Right ventricle myocardium superior (tissue), 1 donor: ENCODE measurements at places on chromosomes 11 and 22. TPM values are rescaled to one million over a fixed set of nuclear protein-coding genes. Genes with fewer than 3 reads are reported as not detected.

GRCh38 chr11:67082071-67082791 is 25.6 kb downstream of the RHOD start:
- DNase-seq: peak; percentile 45

DNA sequence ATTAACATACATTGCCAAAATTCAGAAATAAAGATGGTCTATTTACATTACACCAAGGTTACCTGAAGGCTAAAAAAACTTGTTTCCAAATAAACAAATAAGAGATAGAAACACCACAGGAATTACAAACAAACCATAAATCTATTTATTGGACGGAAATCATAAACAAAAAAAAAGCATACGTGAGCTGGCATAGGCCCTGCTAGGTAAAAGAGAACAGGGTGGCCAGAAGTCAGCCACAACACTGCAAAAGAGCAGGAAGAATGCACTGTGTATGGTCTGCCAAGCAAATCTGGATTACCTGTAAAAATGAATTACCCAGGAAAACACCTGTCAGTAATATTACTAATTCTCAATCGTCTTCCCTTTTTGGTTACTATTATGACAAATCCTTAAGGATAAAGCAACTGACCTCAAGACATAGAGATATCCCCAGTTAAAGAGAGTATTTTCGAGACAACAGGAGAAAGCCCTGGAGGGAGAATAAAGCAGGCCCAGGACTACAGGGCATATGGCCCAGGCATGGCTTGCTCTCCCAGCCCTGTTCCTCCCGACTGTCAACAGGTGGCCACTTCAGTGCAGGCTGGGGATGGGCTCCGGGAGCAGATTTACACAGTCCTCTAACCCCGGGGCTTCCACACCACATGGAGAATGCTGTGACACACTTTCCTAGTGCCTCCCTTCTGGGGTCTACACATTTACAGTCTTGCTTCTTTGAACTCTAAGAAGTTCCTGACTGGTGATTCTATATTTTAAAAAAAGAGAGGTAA is 18.0 kb downstream of the PPP2R1B start:
- DNase-seq: no peak

- DNase-seq: no peak
These were observed 532.2 kb upstream of the CCDC90B start for GRCh38 chr11:83818349-83818748.

DNA sequence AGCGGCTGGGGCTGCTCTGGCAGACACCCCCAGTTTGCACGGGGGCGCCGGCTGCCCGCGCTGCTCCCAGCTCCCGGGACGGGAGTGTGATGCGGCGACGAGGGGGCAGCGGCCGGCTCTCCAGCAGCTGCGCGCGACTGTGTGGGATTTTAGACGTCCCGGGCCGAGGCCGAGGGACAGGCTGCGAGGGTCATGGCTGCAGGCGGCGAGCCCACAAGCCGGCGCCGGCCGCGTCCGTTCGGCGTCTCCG is 159 bp downstream of the FZD4 start:
- DNase-seq: no peak

DNA sequence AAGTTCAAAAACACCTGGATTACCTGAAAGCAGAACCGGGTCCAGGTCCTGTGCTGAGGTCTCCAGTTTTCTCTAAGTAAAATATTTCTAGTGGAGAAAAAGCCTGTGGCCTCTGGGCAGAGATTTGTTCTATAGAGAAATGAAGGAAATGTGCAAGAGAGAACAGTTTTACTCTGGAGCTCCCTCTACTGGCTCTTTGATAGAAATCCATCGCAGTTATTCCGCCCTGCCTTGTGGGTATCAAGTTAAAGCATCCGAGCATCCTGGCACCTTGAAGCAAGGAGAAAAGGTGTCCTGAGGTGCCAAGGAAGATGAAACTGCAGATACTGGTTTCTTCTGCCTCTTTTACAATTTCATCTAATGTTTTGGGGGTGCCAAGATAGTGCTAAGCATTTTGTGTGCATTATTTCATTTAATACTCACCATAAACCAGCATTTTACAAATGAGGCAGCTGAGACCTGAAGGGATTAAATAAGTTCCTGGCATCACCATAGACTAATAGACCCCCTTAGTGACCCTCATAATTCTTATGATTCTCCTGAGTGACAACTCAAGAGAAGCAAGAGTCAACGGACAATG is 113.1 kb upstream of the HSD17B12 start:
- no peak for DNase-seq

GRCh38 chr22:37139762-37140161 is 10.0 kb downstream of the IL2RB start:
- no peak for DNase-seq

DNA sequence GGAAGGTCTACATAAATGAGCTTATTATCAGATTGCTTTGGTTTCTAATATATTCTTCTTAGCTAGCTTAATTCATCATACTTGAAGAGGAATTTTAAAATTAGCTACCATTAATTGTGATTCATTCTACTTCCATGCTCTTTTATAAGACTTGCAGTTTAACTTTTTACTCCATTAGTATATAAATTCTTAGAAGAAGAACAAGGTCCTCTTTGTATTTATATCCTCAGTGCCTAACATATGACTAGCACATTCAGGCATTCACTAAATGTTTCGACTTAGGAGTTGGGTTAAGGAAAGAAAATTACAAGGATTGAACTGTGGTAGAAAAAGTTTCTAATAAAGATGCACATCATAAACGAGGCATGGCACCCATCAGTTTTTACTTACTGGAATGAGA is 1135.5 kb downstream of the JRKL start:
- no peak for DNase-seq

GRCh38 chr11:32056438-32056837 is 34.4 kb upstream of the RCN1 start:
- DNase-seq: no peak

GRCh38 chr11:13038366-13038765 is 29.2 kb downstream of the RASSF10 start:
- no peak for DNase-seq

GRCh38 chr11:72737336-72737735 is 14.9 kb downstream of the ARAP1 start:
- DNase-seq: no peak

- DNase-seq: no peak
These were observed 41.7 kb upstream of the BLID start for GRCh38 chr11:122157653-122158161.

GRCh38 chr11:122375687-122376399 is 259.8 kb upstream of the BLID start:
- no peak for DNase-seq

GRCh38 chr11:2541881-2542361 is 97.1 kb downstream of the KCNQ1 start:
- DNase-seq: peak; percentile 21

- no peak for DNase-seq
These were observed 5.7 kb upstream of the PRDM10 start for GRCh38 chr11:130008326-130008725.

DNA sequence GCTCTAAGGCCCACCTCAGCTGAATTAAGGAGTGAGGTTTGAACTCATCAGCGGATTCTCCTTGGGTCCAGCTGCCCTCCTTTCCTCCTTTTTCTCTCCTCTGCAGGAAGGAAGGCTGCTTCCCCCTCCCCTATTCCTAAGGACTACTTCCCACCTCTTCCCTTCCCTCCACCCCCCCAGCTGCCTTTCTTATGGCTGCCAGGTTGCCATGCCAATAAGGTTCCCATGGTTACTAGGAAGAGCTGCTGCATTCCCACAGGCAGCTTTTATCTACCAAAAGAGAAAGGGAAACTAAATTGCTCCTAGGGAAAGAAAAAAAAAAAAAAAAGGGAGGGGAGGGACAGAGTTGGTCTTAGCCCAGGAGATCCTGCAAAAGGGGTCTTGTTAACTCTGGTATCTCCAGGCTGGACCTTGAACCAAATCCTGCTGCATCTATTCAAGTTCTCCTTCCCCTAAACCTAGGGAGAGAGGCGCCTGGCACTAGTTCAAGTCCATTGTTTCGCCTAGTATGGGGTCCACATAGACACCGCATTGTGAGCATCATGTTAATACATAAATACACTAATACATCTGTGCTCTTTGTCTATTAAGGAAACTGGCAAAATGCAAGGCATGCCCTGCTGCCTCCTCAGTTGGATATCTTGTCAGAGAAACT is 21.2 kb upstream of the FEZ1 start:
- DNase-seq: no peak

- no peak for DNase-seq
These were observed 14.9 kb downstream of the MMP20 start for GRCh38 chr11:102610200-102610599.

DNA sequence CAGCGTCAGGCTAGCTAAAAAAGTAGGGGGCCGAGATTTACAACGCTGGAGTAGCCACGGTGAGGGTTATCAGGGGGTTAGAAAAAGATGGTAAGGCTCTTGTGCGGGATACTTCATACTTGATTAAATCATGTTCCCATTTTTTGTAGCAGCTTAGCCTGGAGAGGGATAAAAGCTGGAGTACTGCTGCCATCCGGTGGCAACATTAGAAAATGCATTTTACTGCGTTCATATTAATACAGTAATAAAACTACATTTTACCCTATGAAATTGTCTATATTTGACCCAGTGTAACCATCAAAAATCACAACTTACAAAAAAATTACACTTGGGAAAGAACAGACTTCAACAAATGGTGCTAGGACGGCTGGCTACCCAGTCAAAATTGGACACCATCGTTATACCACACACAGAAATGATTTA is 17.3 kb downstream of the RPUSD4 start:
- no peak for DNase-seq

DNA sequence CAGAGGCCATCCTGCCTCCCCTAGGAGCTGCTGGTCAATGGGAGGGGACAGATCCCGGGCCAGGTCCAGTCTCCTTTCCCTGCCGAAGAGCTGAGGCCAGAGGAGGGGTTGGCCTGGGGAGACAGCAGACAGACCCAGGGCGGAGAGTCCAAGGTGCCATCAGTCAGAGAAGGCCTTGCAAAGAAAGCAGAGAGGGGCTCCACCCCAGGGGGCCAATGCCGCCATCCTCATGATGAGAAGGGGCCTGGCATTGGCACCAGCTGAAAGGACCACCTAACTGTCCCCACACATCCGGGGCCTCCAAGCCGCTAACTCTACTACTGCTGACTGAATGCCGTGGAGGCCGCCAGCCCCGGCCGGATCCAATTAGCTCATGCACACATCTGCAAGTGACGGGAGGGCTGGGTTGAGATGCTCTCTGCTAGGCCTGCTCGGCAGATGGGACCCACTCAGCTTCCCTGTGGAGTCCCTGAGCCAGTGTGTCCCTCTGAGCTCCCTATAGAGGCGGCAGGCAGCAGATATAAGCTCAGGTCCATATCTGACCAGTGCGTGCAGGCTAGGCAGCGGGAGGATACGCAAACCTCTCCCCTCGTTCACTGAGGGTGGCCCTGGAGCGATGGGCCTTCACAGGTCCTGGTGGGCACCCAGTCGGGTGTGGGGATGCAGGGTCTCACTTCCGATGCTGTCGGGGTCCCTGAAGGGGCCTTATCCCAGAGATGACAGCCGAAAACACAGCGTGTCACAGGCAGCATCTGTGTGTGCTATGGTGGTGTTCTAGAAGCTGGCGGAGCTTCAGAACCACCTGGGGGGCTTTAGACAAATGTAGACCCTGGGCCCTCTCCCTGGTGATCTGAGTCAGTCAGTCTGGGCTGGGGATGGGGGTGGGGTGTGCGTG is 183.9 kb downstream of the CTTN start:
- no peak for DNase-seq

DNA sequence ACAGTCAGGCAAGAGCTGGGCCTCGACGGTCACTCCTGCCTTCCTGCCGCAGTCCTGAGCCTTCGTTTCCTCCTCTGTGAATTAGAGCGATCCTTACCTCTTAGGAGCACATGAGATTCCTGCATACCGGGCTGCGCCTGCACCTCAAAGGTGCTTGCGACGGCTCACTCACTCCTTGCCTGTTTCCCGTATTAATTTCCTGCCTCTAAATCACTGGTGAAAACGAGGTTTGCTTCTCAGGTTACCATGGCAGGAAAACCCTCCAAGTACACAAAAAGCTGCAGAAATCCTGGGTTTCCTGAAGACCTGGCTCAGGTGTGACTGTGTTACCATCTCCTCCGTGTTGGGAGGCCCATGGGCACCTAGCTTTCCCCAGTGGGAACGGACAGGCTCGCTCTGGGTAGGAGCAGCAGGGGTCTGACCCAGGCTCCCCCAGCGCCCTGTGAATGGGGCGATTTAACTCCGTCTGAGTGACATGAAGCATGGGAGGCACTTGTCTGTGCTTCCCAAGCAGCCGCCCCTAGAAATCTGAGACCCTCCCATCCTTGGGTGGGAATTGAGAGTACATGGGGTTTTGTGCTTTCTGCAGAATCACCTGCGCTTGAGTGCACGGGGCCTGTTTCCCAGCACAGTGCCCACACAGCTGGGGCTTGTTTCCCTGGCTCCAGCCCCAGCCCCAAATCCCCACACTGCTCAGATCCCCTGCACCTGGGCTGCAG is 64.8 kb downstream of the PHF21B start:
- DNase-seq: no peak

DNA sequence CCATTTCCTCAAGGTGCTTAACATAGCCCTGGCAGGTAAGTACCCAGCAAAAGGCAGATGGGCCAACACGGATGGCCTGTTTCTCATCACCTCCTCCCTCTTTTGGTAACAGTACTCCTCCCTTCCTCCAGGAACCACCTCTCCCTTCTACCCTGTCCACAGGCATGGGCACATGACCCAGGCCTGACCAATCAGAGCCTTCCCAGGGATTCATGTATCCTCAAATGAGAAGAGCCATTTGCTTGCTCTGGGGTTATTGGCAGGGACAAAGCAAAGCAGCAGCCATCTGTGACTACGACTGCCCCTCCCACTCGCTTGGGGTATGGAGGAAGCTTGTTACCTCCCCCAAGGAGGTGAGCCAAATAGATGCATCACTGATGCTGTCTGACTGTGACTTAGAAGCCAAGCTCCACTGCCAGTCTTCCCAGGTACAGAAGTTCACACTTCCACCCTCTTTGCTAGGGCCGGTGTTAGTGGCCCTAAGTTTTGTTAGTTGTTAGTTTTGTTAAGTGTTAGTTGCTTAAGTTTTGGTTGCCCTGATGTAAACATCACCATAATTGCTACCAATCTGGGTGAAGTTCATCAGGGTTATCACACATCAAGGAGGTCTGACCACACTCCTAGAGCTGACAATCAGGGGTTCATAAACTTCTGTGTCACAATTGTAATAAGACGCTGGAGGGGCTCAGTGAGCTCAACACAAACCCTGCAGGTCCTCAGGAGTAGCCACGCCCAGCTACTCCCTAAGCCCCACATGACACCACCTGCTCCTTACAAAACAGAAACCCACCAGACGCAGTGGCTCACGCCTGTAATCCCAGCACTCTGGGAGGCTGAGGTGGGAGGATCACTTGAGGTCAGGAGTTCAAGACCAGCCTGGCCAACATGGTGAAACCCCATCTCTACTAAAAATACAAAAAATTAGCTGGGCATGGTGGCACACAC is 57.3 kb downstream of the ARFGAP3 start:
- no peak for DNase-seq

The RCOR2 gene
- total RNA-seq: 9.9 TPM

The PANX2 gene
- 0.43 TPM for total RNA-seq

The NDUFA6 gene
- total RNA-seq: 298 TPM

The NLRP10 gene
- total RNA-seq: not detected

The CYTH4 gene
- 7.0 TPM for total RNA-seq

The OR2AT4 gene
- not detected for total RNA-seq

The CHST1 gene
- 3.1 TPM for total RNA-seq

The SERPIND1 gene
- 0.08 TPM for total RNA-seq

The MUC5B gene
- total RNA-seq: not detected

The OR52B6 gene
- total RNA-seq: not detected
